ENCODE measurements at places on chromosomes 12 and 14.

GRCh38 chr12:112380663-112381405 lies 1.4 kb downstream of the HECTD4 start:
- DNase-seq, result no peak

DNA sequence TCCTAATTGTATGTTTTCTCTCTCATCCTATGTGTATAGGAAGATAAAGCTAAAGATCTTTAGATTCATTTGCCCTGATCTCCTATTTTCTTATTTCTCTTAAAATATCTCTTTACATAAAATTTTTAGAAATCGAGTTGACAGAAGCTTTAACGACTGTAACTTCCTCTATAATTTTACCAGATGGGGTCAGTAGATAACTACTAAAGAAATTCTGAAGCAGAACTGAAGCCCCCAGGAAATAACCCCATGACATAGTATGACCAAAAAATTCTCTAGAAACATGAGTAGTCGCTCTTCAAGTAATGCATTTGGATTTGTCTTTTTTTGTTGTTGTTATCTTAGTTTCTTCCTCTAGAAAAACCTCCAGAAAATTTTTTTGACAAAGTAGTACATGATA lies 288.0 kb downstream of the ERC1 start:
- no peak for DNase-seq

DNA sequence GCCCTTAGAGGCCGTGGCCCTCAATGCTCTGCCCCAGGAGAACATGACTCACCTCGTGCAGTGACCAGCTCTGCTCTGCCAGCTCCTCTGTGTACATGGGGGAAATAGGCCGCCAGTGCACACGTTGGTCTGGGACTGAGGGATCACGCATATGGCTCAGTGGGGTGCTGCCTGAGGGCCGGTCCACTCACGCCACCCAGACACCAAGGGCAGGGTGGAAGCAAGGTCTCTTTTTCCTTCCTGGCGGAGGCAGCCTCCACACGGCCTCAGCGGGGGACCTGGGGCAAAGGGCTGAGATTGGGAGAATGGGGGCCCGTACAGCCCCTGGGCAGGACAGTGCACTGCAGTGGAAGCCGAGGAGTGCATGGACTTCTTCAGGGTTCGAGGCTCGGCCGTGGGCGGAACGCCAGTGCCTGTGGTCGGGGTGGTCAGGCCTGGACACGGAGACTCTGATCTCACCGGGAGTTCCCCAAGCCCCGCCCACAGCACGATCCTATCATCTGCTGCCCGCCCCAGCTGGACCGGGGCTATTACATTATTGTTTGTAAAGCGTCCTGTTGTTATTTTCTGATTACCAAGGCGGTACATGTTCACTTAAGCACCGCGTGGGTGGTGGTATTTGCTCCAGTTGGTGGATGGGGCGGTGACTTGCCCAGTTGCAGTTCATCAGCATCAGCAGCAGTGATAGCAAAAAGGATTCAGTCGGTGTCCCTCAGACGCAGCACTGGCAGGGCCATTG lies 38.8 kb upstream of the TDRD9 start:
- DNase-seq, result no peak

GRCh38 chr12:20339060-20339459 lies 29.3 kb upstream of the PDE3A start:
- DNase-seq, result no peak

- no peak for DNase-seq
These were observed 75.6 kb downstream of the GALNT4 start for GRCh38 chr12:89448951-89449371.

DNA sequence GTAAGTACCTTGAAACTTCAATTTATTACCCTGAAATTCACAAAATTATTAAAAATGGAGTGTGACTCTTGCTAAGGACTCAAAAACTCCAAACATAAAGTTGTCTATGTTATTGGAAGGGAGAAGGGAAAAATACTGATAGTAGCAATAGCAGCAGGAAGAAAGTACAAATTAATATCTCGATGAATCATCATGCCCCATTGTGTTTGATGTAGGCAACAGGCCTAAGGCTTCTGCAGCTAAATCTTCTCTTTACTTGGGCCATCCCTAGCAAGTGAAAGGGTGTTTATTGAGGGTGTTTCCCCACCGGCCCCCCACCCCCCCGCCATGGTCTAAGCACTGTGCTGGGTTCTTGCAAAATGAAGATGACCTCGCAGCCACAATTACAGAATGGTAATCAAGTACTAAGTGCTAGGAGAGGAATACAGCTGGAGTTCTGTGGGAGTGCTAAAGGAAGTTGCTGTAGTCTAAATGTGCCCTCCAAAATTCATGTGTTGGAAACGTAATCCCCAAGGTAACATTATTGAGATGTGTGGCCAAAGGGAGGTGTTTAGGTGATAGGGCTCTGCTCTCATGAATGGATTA lies 76.5 kb downstream of the SNAPC1 start:
- no peak for DNase-seq

GRCh38 chr12:53236443-53237111 lies 4.6 kb upstream of the RARG start:
- DNase-seq, result peak; percentile 35

DNA sequence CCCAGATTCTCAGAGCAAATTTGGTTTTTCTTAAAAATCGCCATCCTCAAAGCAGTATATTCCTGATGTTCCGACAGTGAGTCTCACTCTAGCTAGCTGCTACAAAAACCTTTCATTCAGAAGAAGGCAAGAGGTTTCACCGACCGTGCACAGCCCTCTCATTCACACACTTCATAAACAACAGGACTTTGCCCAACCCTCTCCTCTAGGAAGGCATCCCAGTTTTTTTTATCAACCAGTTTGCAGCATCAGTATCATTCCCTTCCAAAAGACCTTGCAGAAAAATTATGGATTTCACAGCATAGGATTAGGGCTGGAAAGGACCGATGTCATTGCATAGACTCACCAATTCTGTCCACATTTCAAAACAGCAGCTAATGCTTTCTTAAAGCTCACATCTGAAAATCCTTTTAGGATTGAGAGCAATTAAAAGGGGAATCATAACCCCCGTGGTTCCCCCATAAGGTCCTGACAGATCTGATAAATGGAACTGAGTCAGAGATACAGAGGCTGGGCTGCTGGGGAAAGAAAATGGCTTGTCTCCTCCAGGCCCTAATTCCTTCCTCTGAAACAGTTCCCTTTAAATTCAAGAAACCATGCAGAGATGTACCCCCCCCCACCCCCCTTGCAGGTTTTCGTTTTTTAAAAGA lies 597 bp downstream of the SVOP start:
- no peak for DNase-seq
